Panc1 (cell line): ENCODE measurements at places on chromosomes 1 and 21.

DNA sequence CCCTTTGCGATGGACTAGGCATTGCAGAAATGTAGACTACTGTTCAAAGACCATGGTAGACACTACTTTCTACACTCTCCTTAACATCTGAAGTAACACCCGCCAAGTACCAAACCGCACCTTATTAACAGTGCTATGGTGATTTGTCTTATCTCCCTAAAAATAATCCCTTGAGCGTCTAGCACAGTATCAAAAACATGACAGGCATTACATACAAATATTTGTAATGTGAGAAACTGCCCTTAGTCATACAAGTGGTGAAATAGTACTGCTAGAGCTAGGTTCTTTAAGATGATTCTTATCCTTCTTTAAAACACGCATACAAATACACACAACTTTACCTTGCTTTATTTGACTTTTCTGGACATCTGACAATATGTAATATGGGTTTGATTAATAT is 27.2 kb downstream of the PUM1 start:
- DNase-seq: no peak

- DNase-seq: no peak
Observed at GRCh38 chr1:53654216-53655210, 84.5 kb downstream of the GLIS1 start.

DNA sequence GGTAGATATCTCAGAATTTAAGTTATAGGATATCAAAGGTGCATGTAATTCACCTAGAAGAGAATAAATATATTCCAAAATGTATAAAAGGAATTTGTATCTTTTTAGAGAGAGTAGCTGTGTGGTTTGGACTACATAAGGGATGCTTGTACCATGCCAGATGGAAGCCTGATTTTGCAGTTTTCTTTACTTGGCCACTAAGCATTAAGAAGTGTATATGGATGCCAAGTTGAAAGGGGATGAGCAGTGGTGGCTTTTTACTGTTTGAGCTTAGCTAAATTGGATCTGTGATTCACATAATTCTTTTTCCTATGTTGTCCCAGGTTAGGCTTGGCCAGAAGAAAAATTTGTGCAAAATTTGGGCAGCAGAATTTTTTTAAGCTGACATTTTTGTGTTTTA is 43.5 kb upstream of the TTLL7 start:
- no peak for DNase-seq

GRCh38 chr1:33140153-33141149 is 41.4 kb downstream of the TRIM62 start:
- no peak for DNase-seq

- peak; percentile 86 for DNase-seq
Observed at GRCh38 chr1:109984456-109985246, at the start of gene AHCYL1. AHCYL1 (plus strand) TSS chr1:109984765; CDS start chr1:109985053, 288 bp downstream.

DNA sequence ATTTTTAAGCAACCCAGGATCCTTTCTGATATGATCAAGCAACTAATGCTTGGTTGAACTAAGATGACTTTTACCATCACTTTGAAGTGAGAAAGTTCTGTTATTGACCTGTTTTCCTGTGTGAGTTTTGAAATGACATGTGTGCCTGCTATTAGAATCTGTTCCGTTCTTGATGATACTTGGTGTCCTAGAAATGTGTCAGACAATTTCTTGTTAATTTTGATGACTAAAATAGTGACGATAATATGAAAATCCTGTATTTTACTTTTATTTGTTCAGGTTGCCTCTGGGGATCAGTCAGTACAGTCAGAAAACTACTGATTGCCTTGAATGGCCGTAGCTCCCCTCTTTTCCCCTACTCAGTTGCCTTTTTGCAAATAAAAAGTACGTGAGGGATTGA is 228.0 kb downstream of the RYR2 start:
- DNase-seq: no peak

DNA sequence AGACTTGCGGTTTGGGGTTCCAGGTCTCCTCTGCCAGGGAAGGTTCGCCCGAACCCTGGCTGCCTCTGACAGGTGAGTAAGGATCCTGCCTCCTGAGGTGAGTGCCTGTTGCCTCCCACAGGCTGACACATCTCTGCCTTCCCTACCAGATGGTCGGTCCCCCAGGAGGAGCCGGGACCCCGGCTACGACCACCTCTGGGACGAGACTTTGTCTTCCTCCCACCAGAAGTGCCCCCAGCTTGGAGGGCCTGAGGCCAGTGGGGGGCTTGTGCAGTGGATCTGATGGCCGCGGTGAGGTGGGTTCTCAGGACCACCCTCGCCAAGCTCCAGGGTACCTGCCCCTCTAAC is 7.6 kb downstream of the PERM1 start:
- DNase-seq: no peak

DNA sequence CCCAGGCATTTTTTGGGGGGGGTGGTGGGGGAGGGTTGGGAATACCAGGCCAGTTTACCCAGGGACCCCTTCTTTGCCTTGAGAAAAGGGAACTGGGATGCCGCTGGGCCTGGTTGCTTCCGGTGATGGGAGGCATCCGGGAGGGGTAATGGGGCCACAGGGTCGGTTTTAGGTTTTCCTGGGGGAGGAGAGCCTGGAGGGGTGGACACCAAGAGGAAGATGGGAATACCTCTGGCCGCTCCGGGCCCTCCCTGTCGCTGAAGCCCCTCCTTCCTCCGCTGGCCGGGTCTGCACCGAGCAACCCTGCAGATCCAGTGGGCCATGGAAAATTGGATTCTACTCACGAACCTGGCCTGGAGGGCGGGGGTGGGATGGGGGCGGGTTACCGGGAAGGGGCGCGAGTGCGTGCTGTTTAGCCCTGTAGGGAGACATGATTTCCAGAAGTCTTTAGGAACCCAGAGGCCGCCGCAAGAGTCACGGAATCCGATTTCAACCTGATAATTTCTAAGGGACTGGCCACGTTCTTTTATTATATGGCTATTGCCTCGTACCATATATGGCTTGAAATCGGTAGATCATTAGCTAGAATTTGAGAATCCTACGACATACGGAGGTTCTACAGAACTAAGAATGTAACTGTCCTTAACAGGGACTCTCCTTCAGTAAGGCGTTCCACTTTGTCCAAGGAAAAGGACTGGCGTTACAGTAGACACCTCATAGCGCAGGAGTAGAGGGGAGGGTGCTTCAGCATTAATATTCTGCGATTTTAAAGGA is 749 bp downstream of the AKIRIN1 start:
- no peak for DNase-seq
